ENCODE measurements at places on chromosomes 5 and 9. TPM values are rescaled to one million over a fixed set of nuclear protein-coding genes. Genes with fewer than 3 reads are reported as not detected.

Gene ANKRD18A
- total RNA-seq = 9.1 TPM

Gene MYMK
- not detected for total RNA-seq

Gene OR1J2
- not detected for total RNA-seq

Gene SLCO6A1
- not detected for total RNA-seq

GRCh38 chr9:95927271-95928004, 51.9 kb downstream of the ERCC6L2 start:
- no peak for DNase-seq

DNA sequence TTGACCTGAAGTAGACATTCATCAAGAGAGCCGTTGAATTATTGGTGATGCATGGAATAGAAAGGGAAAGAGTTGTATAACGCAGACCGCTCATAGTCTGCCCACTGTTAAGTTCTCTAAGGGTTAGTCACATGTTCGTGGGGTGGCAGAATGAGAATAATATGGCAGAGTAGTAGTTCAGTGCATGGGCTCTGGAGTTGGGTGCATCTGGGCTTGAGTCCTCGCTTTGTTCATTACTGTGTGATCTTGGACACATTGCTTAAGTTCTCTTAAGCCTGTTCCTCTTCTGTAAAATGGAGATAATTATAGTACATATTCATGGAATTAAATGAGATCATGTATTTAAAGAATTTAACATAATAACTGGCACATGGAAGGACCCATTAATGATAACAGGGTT, 23.6 kb downstream of the TNPO1 start:
- DNase-seq = no peak
